HEK293T (cell line): ENCODE measurements at places on chromosomes 1 and 21.

DNA sequence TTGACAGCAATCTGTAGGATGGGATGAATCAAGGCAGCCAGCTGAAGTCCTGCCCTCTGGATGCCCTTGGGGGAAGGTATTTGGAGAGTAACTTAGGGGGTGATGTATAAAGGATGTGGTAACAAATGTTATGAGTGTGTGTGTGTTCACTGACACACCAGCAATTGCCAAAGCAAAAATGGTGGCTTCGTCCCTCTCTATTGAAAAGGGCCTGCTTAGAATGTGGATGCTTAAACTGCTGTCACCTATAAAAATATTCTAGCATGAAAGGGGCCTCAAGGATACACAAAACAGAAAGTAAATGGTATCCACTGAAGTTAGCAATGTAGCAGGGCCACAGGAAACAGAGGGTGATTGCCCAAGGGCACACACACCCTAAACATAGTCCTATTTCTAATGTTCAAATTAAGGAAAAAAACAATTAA lies 15.1 kb upstream of the AIM2 start:
- DNase-seq, result no peak

DNA sequence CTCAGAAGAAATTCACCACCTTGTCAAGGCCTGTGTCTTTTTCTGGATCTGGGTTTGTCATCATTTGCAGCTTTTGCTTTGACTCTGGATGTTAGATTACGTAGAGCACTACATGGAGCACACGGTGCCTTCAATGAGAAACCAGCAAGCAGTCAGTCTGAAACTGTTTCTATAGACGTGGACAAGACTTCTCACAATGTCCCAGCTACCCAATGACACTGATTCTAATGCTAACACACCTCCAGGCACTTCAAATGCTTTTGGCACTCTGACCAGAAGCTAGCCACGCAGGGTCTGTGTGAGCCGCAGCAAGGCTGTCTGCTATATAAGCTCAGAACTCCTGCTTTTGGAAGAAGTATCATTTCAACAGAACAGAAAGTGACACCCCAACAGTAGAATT lies 38.2 kb downstream of the ITPKB start:
- DNase-seq, result no peak

GRCh38 chr1:2967881-2968280 lies 53.4 kb upstream of the ACTRT2 start:
- DNase-seq, result no peak

- DNase-seq, result no peak
Observed at GRCh38 chr1:231628207-231628876, 1.8 kb downstream of the DISC1 start.

DNA sequence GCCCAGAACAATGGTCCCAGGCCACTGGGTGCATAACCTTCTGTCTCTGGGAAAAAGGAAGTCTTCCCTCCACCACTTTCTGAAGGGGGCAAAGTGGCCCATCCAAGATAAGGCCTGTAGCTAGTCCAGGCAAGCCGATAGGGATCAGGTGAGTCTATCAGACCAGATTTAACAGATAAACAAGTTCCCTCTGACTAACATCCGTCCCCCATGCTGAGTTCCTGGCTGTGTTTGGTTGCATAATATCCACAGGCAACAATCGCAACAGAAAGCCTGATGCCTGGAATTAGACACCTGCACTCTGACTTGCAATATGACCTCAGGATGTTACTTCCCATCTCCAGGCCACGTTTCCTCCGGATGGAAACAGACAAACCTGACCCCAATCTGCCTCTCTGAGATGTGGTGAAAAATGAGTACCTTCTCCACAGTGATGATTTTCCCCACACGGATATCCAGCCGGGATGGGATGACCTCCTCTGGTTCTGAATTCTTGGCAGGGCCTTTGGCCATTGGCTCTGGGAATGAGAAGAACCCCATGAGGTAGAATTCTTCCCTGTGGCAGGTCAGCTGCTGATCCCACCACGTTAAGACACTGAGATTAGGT lies 36.4 kb downstream of the YARS1 start:
- peak; percentile 5 for DNase-seq

- DNase-seq, result no peak
Observed at GRCh38 chr1:150999926-151000325, 6.8 kb downstream of the MINDY1 start.

GRCh38 chr1:33970148-33970825 lies 106.4 kb downstream of the HMGB4 start:
- DNase-seq, result no peak

DNA sequence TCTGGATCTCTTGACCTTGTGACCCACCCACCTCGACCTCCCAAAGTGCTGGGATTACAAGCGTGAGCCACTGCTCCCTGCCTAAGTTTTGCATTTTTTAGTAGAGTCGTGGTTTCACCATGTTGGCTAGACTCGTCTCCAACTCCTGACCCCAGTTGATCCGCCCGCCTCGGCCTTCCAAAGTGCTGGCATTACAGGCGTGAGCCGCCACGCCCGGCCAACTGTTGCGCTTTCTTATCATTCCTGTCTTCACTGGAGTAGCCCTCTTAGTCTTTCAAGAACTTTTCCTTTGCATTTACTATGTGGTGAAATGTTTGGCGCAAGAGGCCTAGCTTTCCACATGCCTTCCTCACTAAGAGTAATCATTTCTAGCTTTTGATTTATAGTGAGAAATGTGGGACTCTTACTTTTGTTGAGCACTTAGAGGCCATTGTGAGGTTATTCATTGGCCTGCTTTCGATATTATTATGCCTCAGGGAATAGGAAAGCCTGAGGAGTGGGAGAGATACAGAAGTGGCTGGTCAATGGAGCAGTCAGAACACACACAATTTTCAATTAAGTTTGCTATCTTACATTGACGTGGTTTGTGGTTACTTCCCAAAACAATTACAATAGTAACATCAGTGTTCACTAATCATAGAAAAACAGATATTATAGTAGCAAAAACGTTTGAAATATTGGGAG lies 111.0 kb downstream of the ZMYM4 start:
- DNase-seq, result no peak

GRCh38 chr1:104029456-104029970 lies 279.8 kb downstream of the AMY1C start:
- DNase-seq, result no peak

DNA sequence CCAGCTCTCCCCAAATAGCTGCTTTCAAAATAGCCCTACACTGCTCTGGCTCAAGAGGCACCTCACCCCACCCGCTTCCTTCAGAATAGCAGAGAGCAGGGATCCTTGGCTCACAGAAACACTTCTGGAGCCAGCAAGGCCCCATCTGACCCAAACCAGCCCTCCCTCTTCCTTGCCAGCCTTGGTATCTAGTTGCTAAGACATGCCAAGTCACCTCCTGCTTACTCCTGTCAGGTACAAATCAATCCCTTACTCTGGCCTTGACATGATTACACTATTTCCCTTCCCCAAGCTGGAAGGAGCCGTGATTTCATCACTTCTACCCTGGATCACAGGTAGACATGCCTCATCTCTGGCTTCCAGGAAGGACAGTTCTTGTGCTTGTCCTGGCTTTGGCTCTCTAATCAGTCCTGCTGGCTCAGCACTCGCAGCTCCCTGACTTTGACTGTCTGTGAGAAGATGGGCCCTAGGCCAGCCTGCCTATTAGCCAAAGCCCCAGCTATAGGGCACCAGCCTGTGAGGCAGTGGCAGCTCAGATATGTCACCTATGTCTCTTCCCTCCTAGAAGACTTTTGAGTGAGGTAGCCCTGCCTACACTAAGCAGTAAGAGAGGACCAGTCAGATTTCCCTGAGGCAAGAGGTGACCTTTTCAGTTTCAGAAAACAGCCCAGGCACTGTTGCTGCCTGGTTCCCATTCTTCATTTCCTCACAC lies 8.9 kb upstream of the MUTYH start:
- no peak for DNase-seq

GRCh38 chr1:196608390-196609369 lies at the start of gene KCNT2:
KCNT2 (minus strand) TSS chr1:196608440; CDS start chr1:196608309, 131 bp downstream.
- DNase-seq, result peak; percentile 79

DNA sequence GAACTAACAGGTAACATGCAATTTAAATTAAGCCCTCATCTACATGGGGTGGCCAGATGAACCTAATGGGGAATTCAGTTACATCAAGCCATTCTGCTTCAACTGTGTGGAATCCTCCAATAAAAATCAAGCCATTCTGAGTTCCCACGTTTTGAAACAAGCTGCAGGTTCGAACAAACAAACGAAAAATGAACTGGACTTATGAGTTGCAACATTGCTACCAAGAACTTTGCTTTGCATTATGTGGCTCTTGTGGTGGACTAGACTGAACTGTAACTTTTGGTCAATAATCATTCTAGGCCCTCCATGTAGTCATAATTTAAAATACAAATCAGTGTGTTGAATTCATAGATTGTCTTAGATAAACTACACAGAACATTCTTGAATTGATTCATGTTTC lies 517.2 kb downstream of the PTBP2 start:
- no peak for DNase-seq

DNA sequence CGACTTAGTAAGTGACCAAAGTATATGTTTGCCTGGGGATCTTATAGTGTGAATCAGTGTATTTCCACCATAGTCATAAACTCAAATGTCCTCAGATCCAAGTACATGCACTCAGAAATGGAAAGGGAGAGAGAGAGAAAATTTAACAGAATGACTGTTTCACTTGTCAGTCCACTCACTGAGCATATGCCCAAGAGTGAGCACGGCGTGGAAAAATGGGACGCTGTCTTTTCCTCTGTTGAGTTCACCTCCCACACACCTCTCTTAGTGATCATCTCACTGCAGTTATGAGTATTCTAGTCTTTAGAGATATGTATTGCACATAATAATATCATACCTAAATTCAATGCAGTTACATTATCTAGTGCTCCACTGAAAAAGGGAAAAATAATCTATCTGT lies 156.8 kb upstream of the PRMT6 start:
- DNase-seq, result no peak

DNA sequence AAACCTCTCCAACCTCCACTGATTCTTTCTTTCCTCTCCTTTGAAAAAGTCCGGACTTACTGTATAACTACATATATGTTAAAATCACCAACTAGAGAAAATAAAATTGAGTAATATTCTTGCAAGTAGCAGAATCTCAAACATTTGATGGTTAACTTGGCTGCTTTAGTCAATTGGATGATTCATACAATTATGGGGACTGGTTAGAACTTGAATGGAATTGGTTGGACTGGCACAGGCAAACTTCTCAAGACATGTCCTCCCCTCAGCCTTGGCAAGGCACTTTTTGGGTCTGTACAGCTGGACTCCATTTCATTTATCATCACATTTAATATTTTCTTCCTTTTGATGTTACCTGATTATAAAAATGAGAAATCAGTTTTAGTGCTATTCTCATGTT lies 6.5 kb downstream of the WLS start:
- no peak for DNase-seq

GRCh38 chr1:17441265-17441992 lies 2.0 kb upstream of the RCC2 start:
- DNase-seq, result no peak

GRCh38 chr1:166905900-166906299 lies 29.8 kb upstream of the TADA1 start:
- DNase-seq, result no peak

DNA sequence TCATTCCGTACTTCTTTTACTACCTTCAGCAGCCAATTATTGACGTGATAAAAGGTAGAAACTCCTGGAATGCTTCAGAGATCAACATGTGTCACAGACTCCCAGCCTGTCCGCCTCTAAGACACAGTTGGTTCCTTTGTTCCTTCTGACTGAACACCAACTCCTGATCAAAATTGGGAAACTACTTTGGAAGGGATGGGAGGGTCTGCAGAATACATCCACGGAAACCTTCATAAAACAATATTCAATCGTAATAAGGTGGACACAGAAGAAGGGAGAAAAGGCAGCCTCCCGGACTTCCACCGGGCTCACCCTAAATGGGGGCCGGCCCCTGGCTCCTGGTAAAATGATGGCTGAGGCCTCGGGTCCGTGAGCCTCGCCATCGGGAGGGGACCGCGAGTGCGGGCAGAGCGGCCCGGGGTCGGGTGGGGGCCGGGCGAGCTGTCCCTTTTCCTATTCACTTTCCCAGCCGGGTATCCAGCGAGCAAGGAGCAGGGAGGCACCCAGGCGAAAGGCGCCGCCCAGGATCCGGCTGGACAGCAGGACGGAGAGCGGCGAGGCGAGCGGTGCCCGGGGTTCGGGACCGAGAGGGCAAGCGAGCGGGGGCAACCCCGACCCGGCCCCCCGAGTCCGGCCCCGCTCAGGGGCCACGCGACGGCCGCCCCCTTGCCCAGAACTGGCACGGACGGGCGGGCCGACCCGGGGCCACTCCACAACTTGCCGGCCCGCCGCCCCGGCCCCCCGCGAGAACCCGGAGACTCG lies 805 bp downstream of the NRIP1 start:
- DNase-seq, result peak; percentile 34

DNA sequence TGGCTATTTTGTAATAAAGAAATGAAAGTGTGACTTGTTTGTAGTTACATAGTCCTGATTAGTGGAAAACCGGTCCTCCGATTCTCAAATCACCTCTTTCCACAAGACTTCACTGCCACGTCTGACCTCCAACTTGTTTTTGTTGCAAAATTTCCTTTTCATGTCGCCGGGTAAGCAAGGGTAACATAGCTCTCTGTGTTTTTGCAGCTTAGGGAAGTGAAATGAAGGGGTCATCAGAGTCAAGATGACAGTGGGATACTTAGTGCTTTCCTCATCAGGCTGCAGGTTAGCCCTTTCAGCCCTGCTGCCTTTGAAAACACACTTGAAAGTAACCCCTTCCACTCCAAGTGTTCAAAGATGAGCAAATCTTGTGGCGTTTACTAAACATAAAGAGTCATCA lies 217.9 kb downstream of the USP25 start:
- no peak for DNase-seq

DNA sequence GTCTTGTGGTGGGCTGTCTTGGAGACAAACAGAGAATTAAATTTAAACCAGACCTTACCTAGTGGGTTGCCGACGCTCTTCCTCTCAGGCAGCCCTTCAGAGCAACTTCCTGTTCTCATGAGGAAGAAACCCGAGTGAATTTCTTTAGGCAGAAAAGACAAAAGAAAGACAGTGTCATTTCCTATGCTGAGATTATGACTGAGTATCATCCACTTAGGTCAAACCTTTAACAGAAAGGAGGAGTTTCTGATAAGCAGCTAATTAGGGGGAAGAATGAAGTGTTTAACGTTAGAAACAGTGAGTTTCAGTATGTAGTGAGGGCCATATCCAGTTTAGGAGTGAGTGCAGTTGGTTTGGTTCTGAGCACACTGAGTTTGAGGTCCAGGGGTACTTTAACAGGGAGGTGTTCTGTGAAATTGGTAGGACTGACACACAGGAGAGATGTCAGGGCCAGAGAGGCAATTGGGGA lies 38.7 kb downstream of the FASLG start:
- DNase-seq, result no peak

DNA sequence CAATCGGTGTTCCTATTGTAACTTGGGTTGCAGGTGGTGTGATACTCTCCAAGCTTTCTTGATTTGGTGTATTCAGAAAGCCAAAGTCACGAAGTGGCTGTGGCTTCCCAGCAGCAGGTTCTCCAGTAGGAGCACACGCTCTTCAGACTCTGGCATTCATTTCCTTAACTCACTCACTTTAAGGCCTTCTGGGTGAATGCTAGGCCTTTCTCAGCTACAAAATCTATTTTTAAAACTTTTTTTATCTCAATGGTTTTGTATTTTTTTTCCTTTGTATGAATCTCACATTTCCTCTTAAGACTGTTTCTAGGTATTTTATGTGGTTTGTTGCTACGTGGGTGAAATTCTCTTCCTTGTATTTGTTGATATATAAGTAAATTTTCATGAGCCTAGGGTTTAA lies 22.9 kb upstream of the PKN2 start:
- no peak for DNase-seq
